CD4-positive, alpha-beta T cell treated with Interleukin-1 beta for 1 hour (primary cell): ENCODE measurements at places on chromosomes 3 and 15.

GRCh38 chr3:190557296-190557695 lies 43.4 kb downstream of the IL1RAP start:
- DNase-seq, result no peak

DNA sequence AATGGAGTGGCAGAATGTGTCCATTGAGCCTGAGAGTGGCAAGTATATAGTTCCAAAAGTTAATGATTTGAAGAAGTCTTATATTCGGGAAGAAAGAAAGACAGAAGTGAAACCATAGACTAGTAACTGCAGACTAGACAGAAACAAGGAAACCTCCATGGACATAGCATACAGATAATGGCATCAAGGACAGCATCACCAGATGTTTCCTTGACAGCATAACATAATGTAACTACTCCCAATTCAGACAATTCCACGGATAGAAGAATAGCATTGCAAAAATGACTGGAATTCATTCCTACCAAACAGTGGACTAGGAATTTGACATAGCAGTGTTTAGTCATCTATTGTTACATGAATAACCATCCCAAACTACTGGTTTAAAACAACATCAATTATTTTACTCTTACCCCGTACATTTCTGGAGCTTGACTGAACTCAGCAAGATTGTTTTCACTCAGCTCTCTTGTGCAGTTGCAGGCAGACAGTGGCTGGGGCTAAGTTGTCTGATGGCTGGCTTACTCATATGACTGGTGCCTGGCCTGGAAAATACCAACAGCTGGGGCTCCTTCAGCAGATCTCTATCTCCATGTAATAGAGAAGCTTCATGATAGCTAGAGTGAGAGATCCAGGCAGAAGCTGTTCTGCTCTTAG lies 109.7 kb upstream of the GADL1 start:
- no peak for DNase-seq

DNA sequence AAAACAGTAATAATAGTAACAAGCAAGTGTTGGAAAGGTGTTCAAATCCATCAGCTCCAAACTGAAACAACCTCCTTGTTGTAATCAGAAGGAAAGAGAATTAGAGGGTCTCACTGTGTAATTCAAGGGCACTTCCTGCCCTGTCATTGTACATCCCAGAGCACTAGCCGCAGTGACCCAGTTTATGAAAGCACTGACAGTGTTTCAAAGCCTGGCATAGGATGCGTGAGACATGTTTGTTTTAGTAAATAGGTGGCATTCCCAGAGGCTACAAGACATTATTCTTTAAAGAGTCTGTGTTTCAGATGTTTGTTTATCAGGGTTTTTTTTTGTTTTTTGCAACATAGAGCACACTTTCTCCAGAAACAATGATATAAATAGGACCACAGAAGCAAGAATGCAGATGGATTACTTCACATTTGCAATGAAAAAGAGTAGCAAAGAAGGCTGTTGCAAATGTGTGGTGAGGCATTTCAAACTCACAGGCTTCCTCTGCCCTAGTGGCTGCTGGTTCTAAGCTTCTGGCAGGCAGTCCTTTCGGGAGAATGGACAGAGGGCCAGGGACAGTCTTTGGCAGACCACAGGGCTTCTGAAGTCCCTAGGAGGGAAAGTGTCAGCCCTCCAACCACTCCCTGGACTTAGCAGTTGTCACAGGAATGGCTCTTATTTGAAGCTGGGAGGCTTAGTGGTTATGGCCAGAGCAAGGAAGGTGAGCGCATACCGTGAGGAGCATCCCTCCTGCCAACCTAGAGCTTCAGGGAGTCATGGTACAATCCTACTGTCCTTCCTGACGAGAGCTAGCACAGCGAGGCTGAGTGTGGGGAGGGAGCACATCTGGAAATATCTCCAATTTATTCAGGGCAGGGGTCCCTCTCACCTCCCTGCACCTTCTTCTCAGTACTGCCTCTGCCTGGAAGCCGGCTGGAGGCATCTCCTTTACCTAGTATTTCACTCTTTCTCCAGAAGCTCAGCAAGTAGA lies 31.4 kb upstream of the TIPARP start:
- no peak for DNase-seq

- DNase-seq, result no peak
These were observed 129.0 kb downstream of the LRRK1 start for GRCh38 chr15:101048176-101048575.

DNA sequence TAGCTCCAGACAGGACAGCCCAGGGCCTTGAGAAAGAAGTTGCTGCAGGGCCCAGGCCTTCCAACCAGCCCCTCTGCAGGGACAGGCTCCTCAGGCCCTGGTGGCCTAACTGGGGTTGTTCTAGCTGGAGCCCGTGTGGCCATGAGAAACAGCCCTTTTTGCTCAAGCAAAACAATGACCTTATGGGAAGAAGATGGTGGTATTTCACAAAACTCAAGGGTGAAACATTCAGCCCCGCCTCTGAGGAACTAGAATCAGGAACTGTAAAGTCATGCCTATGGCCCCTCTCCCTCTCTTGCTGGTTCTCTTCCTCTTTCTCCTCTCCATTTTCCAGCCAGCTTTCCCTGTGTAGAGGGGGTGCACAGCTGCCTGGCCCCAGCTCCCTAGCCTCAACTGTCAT lies 273.3 kb downstream of the RPLP1 start:
- DNase-seq, result no peak

DNA sequence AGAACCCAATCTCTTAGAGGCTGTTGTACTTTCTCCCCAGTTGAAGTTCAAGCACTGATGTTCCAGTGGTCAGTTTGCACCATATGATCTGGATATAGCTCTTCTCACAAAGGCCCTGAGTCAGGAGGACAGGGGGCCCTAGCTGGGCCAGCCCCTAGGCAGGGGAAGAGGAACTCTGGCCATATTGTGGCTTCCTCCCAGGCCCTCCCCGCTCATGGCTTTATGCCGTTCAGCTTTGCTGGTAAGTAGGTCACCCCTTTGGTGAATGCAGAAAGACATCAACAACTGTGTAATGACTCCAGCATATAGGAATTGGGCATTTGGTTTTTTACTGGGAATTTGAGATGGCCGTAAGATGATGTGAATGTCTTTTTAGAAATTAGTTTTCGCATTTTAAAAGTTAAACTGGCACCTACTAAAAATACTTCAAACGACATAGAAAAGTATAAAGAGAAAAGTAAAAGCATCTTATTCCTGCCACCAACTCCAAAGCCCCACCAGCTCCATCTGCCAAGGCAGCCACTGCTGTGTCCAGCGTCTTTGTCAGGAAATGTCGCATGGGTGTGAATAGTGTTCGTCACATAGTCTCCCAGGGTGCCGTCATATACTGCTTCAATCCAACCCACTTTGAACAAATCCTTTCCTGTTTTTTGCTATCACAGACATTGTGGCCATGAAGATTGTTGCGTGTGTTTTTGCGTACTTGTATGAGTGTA lies 25.3 kb downstream of the CCR9 start:
- no peak for DNase-seq

- no peak for DNase-seq
These were observed 73.8 kb downstream of the IQSEC1 start for GRCh38 chr3:12999147-13000140.

DNA sequence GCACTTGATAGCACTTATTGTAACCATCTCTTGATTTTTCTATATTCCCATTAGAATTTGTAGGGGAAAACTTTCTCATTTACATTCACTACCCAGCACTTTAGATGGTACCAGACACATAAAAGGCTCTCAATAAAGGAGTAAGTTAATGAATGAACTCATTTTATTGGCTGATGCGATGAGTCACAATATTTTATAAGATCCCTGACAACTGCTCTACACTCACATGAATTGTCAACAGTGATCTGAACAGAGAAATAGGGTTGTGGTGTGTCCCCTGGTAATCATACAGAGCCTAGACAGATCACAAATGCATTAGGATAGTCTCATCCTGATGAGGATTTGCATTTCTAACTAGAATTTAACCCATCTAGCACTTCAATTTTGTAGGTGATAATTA lies 567.6 kb upstream of the ARPP21 start:
- no peak for DNase-seq

GRCh38 chr3:160999274-160999673 lies 105.9 kb downstream of the B3GALNT1 start:
- no peak for DNase-seq

GRCh38 chr3:182349051-182349450 lies 444.3 kb upstream of the ATP11B start:
- DNase-seq, result no peak

DNA sequence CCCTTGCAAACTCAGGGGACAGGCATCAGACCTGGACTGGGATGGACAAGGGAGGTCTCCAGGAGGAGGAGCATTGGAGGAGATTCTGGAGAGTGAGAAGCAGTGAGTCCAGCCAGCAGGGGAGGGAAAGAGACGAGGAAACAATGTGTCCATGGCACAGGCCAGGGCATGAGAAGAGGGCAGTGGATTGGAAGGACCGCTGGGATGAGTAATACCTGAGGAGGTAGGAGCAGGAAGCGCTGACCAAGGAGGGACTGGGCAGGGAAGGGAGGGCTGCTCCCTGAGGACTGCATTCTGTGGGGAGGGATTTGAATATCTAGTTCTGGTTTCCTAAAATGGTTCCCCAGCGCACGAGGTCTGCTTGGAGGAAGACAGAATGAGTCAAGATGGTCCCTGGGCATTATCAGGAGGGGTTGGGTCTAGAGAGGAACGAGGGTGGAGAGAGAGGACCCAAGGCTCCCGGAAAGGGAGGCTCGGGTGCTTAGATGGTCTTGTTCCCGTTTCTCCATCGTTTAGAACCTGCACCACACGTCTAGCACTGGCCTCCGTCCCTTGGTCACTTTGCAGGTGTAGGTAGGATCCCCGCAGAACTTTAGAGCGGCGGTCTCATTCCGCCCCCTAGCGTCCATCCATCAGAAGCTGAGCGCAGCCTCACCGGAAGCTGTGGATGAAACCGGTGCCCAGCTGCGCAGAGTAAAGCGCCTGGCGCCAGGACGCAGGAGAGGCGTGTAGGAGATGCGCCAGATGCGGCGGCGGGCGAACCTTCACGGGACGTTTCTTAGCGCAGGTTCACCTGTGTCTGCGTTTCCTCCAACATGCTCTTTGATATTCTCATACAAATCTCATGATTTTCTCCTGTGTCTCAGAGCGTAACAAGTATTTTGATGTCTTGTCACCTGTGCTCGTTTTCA lies 190.7 kb upstream of the NDN start:
- DNase-seq, result no peak

DNA sequence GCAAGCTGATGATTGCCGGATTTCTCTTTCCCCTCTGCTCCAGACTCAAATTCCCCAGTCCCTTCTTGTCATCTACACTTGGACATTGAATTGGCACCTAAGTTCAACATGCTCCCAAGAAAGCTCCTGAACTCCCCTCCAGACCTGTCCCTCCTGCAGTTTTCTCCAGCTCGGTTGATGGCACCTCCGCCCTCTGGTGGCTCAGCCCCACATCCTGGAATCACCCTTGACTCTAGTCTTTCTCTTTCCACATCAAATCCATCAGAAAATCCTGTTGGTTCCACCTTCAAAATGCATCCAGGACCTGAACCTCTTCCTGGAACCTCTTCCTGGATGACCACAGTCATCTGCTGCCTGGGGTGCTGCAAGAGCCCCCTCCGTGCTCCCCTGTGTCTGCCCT lies 60.1 kb downstream of the RASGRF1 start:
- no peak for DNase-seq

DNA sequence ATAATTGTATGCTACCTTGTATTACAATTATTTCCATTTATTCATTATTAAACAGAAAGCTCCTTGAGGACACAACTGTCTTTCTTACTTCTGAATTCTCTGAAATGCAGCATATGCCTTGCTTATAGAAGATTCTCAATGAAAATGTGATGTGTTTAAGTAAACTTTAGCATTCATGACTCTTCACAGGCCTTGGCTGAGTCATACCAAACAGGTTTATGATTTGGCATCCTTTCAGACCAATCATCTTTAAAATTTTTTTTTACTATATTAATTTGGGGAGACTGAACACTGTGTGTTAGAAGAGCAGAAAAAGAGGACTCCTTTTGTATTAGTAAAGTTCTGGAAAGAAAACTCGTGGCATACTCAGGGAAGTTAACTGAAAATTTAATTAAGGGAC lies 6.4 kb upstream of the GALK2 start:
- DNase-seq, result no peak

DNA sequence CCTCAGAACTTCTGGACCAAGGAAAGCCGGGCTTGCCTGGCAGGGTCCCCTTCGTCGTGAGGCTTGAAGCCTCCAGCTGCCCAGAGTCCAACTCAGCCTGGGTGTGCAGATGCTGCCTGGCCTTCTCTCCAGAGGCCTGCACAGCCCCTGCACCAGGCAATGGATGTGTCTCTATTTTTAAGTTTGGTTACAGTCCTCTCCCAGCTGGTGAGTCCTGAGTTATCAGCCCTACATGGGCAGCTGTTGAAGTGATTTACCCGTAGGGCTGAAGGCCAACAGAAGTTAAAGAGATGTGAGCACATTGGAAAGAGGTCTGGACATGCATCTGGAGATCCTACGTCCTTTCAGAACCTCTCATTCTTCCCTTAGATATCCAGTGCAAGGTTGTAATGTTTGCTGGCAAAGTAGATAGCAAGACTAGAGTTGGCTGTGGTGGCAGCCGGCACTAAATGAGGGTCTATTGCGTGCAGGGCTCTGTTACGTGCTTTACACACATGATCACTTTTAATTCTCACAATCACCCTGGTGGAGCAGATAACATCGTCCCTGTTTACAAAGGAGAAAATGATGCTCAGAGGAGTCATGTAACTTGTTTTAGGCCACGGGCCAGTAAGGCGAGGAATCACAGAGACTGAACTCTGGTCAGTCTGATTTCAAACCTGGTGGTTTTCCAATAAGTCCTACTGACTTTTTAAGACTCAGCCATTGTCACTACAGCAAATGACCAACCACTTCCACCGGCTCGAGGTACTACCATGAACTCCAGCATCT lies 9.9 kb downstream of the FYCO1 start:
- no peak for DNase-seq

- no peak for DNase-seq
These were observed 50.0 kb upstream of the GPR149 start for GRCh38 chr3:154480033-154480432.
